ENCODE measurements at places on chromosomes 1 and 21. TPM values are rescaled to one million over a fixed set of nuclear protein-coding genes. Genes with fewer than 3 reads are reported as not detected.
A peak's percentile ranks its signal among the peaks of the same experiment; 100 is the strongest.

DNA sequence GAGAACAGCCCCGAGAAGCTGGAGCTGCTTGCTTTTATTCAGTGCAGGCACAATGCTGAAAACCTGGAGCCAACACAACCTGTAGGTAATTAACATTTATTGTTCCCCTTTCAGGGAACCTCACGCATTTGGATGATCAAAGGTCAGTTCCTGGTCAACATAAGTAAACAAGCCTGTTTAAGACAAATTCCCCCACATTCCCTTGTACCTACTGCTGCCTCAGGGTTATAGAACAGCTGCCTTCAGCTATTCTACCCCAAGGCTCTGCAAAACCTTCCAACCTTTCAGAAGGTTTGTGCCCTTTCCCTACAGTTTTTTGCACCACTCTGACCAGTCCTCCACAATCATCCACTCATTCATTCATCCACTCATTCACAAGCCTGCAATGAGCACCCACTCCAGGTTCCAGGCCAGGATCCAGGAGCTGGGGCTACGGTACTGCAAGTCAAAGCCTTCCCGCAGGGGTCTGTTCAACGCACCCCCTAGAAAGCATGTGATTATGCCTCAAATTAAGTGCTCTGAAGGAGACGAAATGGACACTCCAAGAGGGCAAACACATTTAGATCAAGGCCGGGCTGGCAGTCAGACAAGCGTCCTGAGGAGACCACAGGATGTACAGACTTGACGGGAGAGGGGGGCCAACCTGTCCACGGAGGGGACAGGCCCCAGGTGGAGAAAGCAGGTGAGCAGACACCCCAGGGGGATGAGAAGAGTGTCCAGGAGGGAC, 683.9 kb downstream of the MATN1 start:
- H3K4me3 ChIP-seq: no peak overlapping the region
- no peak for DNase-seq
- H3K4me1 ChIP-seq: peaks cover 15% of the 10 kb centered on the region
- H3K27ac ChIP-seq: no peak overlapping the region
- H3K27me3 ChIP-seq: peaks cover 5% of the 10 kb centered on the region
- 0 out of 2 replicates have a peak, but pooled peaks cover 6% of the 10 kb centered on the region for H3K36me3 ChIP-seq

DNA sequence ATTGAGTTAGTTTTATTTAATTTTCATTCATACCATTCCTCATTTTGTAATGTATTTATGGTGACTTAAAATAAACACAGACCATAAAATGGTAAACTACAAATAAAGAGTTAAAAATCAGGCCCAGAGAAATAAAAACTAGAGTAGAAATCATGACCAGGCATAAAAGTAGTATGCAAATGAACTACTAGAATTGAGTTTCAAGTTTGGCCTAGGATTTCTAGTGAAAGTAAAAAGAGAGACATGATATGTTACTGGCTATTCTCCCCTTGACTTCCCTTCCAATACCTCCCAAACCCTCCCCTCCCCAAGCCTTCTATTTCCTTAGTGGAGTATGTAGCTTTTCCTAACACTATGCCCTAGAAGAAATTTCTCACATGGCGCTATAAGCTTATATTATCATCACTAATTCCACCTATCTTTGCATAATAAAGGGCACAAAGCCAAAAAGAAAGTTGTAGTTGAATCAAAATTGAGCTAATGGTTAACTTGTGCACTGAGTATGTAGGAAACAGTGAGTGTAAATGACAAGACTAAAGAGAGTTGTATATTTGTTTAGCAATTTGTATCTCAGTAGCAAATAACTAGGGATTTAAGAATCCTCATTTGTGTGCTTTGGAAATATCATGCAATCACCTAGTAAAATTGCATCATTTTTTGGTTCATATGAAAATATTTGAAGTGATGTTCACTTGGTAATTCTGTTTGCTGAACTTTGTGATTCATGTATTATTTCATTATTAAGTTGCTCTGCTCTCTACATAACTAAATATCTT, 29.7 kb upstream of the CDC14A start:
- no peak for DNase-seq
- peaks cover 26% of the 10 kb centered on the region for H3K4me1 ChIP-seq
- H3K27me3 ChIP-seq: no peaks in the 10 kb centered on the region
- no peak overlapping the region for H3K4me3 ChIP-seq
- no peak overlapping the region for H3K27ac ChIP-seq

GRCh38 chr1:58911841-58912499, 128.1 kb upstream of the JUN start:
- no peak overlapping the region for H3K4me3 ChIP-seq
- H3K36me3 ChIP-seq: peaks cover 19% of the 10 kb centered on the region
- no peak overlapping the region for H3K27ac ChIP-seq

DNA sequence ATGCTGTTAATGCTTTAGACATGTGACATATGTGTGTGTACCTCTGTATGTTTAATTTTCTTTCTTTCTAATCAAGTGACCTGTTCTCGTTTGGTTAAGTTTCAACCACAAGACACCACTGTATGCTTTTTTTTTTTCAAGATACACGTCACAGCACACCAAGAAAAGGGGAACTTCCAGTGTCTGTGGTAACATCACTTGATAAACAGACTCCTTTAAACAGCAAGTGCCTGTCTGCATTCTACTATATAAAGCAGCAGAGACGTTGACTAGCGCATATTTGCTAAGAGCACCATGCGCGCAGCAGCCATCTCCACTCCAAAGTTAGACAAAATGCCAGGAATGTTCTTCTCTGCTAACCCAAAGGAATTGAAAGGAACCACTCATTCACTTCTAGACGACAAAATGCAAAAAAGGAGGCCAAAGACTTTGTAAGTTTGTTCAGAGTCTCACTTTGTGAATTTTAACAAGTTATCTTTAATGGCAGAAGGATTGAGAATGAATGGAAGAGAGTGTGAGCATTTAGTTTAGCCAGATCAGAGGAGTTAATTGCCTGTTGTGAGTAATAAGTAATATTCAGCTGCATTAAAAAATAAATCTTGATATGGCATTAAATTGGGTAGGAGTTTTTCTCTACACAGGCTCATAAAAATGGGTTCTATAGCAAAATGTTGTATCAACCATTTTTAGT, at the start of gene RGS1:
RGS1 (plus strand) TSS at position 275 of the 691 bp plus-strand sequence; CDS start at position 295, 20 bp downstream.
- no peak within 1 kb of the TSS for H3K4me3 ChIP-seq
- DNase-seq: no peak
- no peak within 1 kb of the TSS for H3K27ac ChIP-seq
- no peaks in the 10 kb centered on the region for H3K36me3 ChIP-seq

- no peak overlapping the region for H3K27ac ChIP-seq
- no peak overlapping the region for H3K4me3 ChIP-seq
- H3K27me3 ChIP-seq: no peaks in the 10 kb centered on the region
- H3K36me3 ChIP-seq: peaks cover 25% of the 10 kb centered on the region
- DNase-seq: no peak
Measured at GRCh38 chr1:12356004-12356890, 126.4 kb downstream of the VPS13D start.

DNA sequence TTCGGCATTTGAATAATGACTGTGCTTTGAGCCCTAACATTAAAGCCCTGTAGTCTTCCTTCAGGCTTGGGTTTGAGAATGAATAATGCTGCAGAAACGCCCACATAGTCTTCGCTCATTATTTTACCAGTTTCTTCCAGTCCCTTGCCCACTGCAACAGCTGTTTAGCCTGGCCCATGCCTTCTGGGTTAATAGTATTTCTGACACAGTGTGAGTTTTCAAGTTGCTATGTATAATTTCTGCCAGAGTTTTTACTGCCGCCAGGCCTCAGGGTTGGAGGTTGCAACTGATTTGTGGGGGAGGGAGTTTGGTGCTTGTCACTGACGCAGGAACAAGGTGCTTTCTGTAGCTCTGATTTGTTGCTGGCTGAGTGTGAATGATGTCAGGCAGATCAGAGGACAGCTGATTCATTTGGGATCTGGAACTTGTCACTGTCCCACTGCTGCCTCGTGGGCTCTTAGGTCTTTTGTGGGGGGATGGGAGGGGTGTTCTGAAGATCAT, 109.8 kb downstream of the MAST2 start:
- peak overlapping the region; percentile 38 for H3K27ac ChIP-seq
- no peaks in the 10 kb centered on the region for H3K36me3 ChIP-seq
- no peak overlapping the region for H3K4me3 ChIP-seq

DNA sequence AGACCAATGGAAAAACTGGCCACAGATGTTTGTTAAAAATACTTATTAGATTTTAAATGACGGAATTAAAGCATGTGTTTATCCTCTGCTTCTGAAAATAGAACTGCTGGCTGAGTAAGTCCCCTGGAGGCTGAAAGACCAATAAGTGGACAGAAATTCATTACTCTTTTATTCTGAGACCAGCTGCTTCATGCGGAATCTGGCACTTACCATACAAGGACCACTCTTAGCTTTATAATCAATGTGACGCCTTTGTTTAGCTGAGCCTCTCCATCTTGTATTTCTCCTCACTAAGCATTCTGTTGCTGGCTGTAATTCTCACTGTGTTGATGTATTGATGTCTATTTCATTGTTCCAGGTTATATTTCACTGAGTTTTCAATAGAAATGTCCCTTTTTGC, 6.3 kb upstream of the EXO1 start:
- no peak for DNase-seq
- no peaks in the 10 kb centered on the region for H3K27me3 ChIP-seq
- no peak overlapping the region for H3K27ac ChIP-seq
- no peaks in the 10 kb centered on the region for H3K4me1 ChIP-seq
- H3K36me3 ChIP-seq: no peaks in the 10 kb centered on the region
- H3K4me3 ChIP-seq: no peak overlapping the region

DNA sequence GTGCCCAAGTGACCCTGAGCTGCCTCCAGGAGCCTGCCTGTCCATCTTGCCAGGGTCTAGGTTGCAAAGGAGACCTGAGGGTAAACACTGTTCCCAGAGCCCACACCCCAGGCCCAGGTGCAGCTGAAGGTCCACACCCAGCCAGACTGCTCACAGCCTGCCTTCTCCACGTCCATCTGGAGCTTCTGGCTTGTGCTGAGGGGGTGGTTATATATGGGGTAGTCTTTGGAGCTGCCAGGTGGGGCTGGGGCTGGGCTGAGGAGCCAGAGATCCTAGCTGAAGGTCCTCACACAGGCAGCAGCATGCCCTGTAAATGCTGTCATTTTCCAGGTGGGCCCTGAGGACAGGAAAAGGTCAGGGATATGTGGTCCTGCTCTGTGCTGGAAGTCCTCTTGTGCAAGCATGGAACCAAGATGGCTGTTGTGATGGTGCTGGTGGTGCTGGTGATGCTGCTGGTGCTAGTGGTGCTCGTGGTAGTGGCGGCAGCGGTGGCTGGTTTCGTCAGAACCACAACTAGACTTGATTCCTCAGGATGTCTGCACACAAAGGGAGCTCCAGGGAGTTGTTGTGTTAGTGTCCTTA, 182.7 kb downstream of the MATN1 start:
- peaks cover 10% of the 10 kb centered on the region for H3K4me1 ChIP-seq
- DNase-seq: no peak
- no peak overlapping the region for H3K27ac ChIP-seq
- no peak overlapping the region for H3K4me3 ChIP-seq

DNA sequence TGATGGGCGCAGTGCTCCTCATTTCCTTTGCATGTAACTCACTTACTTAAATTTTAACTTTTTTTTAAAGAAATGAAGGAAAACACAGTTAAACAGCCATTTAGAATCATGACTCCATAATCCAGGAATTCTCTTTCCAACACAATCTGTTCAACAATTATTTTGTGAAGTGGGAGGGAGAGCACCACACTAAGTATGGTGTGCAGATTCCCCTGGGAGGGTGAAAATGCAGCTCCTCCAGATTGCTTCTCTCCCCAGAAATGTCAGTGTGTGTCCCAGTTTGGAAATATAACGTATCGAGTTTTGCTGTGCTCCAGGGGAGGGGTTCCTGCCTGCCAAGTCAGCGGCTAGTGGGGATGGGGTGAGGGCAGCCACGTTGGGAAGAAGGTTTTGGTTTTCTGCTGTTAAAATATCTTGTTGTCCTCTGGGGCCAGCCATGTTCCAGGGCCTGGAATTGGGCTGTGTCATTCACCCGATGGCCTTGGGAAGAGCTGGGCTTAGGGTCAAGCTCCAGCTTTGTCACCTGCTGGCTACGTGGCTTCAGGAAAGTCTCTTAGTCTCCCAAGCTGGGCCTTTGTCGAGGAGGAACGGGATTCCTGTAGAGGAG, 17.3 kb upstream of the DISP3 start:
- H3K36me3 ChIP-seq: no peaks in the 10 kb centered on the region
- H3K4me3 ChIP-seq: no peak overlapping the region
- no peaks in the 10 kb centered on the region for H3K4me1 ChIP-seq
- H3K27ac ChIP-seq: no peak overlapping the region
- no peaks in the 10 kb centered on the region for H3K27me3 ChIP-seq

TAS1R1 gene
- not detected for total RNA-seq

HES2 gene
- 1.9 TPM for total RNA-seq

CFHR1 gene
- total RNA-seq: 0.16 TPM

LIPI gene
- not detected for total RNA-seq

LCE3D gene
- not detected for total RNA-seq

CD1C gene
- not detected for total RNA-seq

F5 gene
- 0.21 TPM for total RNA-seq

MAP10 gene
- total RNA-seq: 2.5 TPM

PEX10 gene
- 29.3 TPM for total RNA-seq

Measured in WTC11 (cell line).